ENCODE measurements at places on chromosomes 4 and X. TPM values are rescaled to one million over a fixed set of nuclear protein-coding genes. Genes with fewer than 3 reads are reported as not detected.
A peak's percentile ranks its signal among the peaks of the same experiment; 100 is the strongest.

GRCh38 chrX:108250654-108251579 is 159.3 kb downstream of the ATG4A start:
- no peak for DNase-seq
- no peaks in the 10 kb centered on the region for H3K4me1 ChIP-seq
- peaks cover 2% of the 10 kb centered on the region for H3K27me3 ChIP-seq
- H3K36me3 ChIP-seq = no peaks in the 10 kb centered on the region
- H3K27ac ChIP-seq = no peak overlapping the region
- H3K4me3 ChIP-seq = no peak overlapping the region

- no peak overlapping the region for H3K4me3 ChIP-seq
- no peaks in the 10 kb centered on the region for H3K36me3 ChIP-seq
- no peak for DNase-seq
- H3K27me3 ChIP-seq = no peaks in the 10 kb centered on the region
- H3K4me1 ChIP-seq = no peaks in the 10 kb centered on the region
Observed at GRCh38 chr4:73335679-73336078, 68.4 kb upstream of the ALB start.

PDGFC gene
- not detected for total RNA-seq

DNA sequence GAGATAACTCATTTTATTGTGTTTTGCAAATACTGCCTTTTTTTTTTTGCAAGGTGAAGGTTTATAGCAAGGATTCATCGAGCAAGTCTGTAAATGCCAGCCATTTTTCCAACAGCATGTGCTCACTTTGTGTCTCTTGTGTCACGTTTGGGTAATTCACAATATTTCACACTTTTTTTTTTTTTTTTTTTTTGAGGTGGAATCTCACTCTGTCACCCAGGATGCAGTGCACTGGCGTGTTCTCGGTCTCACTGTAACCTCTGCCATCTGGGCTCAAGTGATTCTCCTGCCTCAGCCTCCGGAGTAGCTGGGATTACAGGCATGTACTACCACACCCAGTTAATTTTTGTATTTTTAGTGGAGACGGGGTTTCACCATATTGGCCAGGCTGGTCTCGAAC is 1.9 kb downstream of the RNF4 start:
- peaks cover 33% of the 10 kb centered on the region for H3K4me1 ChIP-seq
- no peak for DNase-seq
- peaks cover 37% of the 10 kb centered on the region for H3K36me3 ChIP-seq
- H3K4me3 ChIP-seq = peak overlapping the region; percentile 95
- H3K27ac ChIP-seq = peak overlapping the region; percentile 96

FAT4 gene
- total RNA-seq = not detected

GRCh38 chr4:118221227-118221800 is 131.5 kb downstream of the PRSS12 start:
- H3K27me3 ChIP-seq = peaks cover 3% of the 10 kb centered on the region
- no peak for DNase-seq
- no peak overlapping the region for H3K27ac ChIP-seq
- H3K4me1 ChIP-seq = no peaks in the 10 kb centered on the region
- no peak overlapping the region for H3K4me3 ChIP-seq

DNA sequence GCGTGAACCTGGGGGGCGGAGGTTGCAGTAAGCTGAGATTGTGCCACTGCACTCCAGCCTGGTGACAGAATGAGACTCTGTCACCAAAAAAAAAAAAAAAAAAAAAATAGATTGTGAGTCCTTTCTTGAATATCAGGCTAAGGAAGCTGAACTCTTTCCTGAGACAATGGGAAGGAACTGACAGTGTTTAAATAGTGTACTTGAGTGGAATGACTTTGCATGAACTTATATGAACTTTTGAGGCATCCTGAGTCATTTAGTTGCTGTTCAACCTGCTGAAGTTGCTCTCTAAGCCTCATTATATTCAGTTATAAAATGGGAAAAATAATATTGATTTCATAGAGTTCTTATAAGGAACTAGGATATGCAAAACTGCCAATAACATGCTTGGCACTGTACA is 79.3 kb upstream of the LIMCH1 start:
- H3K27ac ChIP-seq = no peak overlapping the region
- H3K4me1 ChIP-seq = no peaks in the 10 kb centered on the region
- H3K36me3 ChIP-seq = no peaks in the 10 kb centered on the region
- H3K4me3 ChIP-seq = no peak overlapping the region
- H3K27me3 ChIP-seq = peaks cover 4% of the 10 kb centered on the region
- DNase-seq = no peak

DNA sequence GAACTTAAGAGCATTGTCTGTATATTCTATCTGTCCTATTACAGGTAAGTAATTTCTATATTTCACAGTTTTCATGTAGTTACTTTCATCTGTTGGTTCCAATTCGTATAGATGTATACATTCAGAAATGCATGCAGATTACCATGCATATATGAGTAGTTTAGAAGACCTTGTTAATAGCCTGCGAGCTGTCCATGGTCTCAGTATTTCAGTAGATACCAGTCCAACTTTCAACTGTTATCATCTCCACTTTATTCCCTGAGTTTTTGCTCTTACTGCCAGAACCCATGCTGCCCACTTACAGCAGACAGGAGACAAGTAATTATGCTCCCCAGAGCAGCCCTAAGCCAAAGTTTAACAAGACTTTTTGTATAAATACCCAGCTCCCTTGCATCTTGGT is 37.7 kb downstream of the VEGFC start:
- H3K36me3 ChIP-seq = no peaks in the 10 kb centered on the region
- H3K27ac ChIP-seq = no peak overlapping the region
- DNase-seq = no peak

GRCh38 chr4:133112641-133113040 is 36.5 kb upstream of the PCDH10 start:
- H3K4me3 ChIP-seq = no peak overlapping the region
- H3K27me3 ChIP-seq = no peaks in the 10 kb centered on the region
- no peak for DNase-seq
- no peaks in the 10 kb centered on the region for H3K36me3 ChIP-seq
- H3K27ac ChIP-seq = no peak overlapping the region

GRCh38 chrX:44945736-44946135 is 72.7 kb downstream of the KDM6A start:
- H3K36me3 ChIP-seq = peaks cover 3% of the 10 kb centered on the region
- no peaks in the 10 kb centered on the region for H3K27me3 ChIP-seq
- DNase-seq = no peak
- peaks cover 13% of the 10 kb centered on the region for H3K4me1 ChIP-seq

SMARCA1 gene
- total RNA-seq = not detected

MAGIX gene
- total RNA-seq = 2.8 TPM

DNA sequence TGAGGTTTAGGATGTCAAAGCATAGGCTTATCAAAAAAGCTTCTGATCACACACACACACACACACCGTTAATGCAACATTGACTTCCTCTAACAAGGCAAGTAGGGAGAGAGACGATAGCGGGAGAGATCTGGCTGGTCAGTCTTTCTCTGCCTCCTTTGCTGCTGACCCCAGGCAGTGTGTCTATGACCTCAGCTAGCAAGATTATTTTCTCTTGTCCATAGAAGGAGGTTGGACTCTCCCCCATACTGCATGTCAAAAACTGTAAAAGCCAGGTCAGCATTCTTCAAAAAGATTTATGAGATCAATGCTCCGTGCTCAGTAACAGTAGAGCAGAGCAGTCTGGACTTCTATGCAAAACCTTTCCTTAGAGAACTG is 63.5 kb upstream of the PGM2 start:
- no peaks in the 10 kb centered on the region for H3K36me3 ChIP-seq
- DNase-seq = no peak
- H3K27ac ChIP-seq = no peak overlapping the region
- H3K4me3 ChIP-seq = no peak overlapping the region
- H3K4me1 ChIP-seq = peaks cover 18% of the 10 kb centered on the region

DNA sequence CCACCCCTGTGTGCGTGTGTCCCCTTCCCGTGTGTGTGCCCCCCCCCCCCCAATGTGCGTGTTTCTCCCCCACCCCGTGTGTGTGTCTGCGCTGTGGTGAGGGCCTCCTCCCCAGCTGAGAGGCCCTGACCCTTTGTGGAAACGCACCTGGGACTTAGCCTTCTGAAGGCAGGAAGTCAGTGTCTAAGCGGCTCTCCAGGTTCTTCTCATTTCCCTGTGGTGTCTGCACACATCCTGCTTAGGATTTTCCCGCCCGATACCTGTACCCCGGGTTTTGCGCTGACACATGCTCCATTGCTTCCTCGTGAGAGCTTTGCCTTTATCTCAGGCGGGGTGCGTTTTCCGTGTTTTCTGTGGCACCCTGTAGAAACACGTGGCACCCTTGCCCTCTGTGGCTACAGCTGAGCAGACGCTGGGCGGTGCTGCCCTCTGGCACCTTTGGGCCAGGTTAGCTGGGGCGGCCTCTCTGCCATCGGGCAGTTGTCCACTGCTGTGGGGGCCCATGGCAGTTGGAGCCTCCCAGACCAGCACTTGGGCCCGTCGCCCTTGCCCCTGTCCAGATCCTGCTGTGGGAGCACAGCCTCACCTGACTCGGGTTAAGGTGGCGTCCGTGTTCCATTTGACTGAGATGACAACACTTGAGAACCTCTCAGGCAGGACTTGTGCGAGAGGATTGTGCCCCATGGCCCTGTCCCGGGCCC is 26.3 kb downstream of the MAEA start:
- peak overlapping the region; percentile 82 for H3K27ac ChIP-seq
- peaks cover 17% of the 10 kb centered on the region for H3K4me1 ChIP-seq
- H3K4me3 ChIP-seq = no peak overlapping the region
- peaks cover 47% of the 10 kb centered on the region for H3K36me3 ChIP-seq
- no peak for DNase-seq

FAM9B gene
- total RNA-seq = not detected

DNA sequence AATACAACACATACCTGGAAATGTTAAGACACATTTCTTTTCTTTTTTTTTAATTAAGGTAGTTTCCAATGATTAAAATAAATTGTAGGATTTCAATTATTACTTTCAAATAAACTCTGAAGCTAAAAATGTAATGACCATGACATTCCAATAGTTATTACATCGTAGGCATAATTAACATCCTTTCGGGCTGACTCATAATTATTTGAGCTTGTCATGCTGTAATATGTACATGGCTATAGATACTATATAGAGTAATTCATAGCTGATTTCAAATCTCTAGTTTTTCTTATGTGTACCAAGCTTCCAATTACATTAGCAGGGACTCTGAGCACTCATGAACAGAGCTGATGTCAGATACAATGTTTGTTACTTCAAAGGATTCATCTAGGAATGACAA is 125.7 kb upstream of the GABRG1 start:
- no peaks in the 10 kb centered on the region for H3K27me3 ChIP-seq
- DNase-seq = no peak
- no peak overlapping the region for H3K27ac ChIP-seq

DNA sequence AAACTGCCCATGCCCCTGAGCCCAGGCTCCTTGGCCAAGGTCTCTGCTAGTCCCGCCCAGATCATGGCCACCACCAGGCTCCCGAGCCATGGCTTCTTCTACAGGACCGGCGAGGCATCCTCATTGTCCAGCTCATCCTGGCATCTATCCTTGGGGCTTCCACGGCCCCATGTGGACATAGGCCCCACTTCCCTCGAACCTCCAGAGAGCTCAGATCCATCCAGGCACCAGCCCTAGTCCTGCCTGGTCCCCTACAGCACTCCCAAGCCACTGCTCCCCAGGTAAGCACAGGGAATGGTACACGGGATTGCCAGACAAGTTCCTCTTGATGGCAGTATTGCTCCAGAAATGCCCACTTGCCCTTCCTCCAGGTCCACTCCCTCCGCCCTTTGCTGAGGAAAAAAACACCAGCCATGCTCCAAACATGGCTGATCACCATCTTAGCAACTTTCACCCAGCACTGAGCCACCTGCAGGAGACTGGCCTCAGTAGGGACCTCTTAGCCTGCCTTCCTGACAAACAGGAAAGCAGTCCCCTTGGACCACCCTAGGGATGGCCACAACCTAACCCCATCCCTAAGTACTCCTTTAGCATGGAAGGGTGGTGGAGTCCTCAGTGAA is 272.1 kb upstream of the AGTR2 start:
- no peak overlapping the region for H3K4me3 ChIP-seq
- no peak overlapping the region for H3K27ac ChIP-seq
- no peak for DNase-seq
- no peaks in the 10 kb centered on the region for H3K36me3 ChIP-seq
- no peaks in the 10 kb centered on the region for H3K4me1 ChIP-seq
- H3K27me3 ChIP-seq = no peaks in the 10 kb centered on the region

GRCh38 chr4:163395758-163396157 is 52.1 kb downstream of the NPY5R start:
- H3K36me3 ChIP-seq = no peaks in the 10 kb centered on the region
- no peak overlapping the region for H3K4me3 ChIP-seq
- no peak for DNase-seq
- H3K27me3 ChIP-seq = peaks cover 5% of the 10 kb centered on the region
- no peak overlapping the region for H3K27ac ChIP-seq
- no peaks in the 10 kb centered on the region for H3K4me1 ChIP-seq

- H3K4me3 ChIP-seq = no peak overlapping the region
- H3K27me3 ChIP-seq = peaks cover 4% of the 10 kb centered on the region
- H3K27ac ChIP-seq = no peak overlapping the region
- no peak for DNase-seq
- no peaks in the 10 kb centered on the region for H3K36me3 ChIP-seq
Observed at GRCh38 chr4:38621028-38621684, 42.8 kb upstream of the KLF3 start.

DRP2 gene
- total RNA-seq = 0.39 TPM

DNA sequence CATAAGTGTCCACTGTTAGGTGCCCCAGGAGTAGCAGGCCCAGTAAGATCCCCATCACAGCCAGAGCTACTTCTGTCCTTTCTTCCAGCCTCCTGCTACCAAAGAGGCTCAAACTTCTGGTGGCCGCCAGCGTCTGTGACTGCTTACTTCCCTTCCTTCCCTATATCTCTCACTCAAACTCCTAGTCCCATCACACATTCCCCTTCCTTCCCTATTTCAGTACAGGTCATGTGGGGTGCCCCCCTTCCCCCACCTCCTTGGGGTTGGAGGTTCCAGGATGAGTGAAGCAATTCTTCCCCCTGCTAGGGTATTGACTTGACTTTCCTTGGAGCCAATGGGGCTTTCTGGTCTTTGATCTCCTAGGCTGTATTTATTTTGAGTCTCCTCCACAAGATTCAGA is at the start of gene VSIG4:
VSIG4 (minus strand) TSS at position 137 of the 400 bp plus-strand sequence; CDS start at position 55, 82 bp downstream.
- no peaks in the 10 kb centered on the region for H3K36me3 ChIP-seq
- no peak within 1 kb of the TSS for H3K4me3 ChIP-seq
- no peaks in the 10 kb centered on the region for H3K27me3 ChIP-seq
- no peak within 1 kb of the TSS for H3K27ac ChIP-seq
- DNase-seq = no peak
- peaks cover 9% of the 10 kb centered on the region for H3K4me1 ChIP-seq

DNA sequence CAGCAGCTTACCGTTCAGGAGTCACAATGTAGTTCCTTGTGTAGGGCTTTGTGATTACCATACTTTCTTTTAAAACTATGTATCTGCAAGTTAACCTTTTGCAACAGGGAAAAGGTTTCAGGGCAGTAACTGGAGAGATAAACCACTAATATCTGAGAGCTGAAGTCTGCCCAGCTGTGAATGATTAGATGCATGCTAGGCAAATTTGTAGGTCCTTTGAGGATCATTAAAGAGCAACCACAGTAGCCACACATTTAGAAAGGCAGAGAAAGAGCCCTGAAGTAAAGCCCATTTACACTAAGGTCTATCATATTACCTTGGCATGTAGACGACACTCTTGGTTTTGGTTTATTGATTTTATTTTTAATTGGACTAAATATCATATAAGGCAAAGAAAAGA is 60.0 kb downstream of the ATP8A1 start:
- H3K4me3 ChIP-seq = no peak overlapping the region
- H3K4me1 ChIP-seq = no peaks in the 10 kb centered on the region
- DNase-seq = no peak

ZRSR2 gene
- 20.6 TPM for total RNA-seq

GRCh38 chr4:13089659-13089998 is 394.5 kb downstream of the RAB28 start:
- no peaks in the 10 kb centered on the region for H3K4me1 ChIP-seq
- H3K27me3 ChIP-seq = no peaks in the 10 kb centered on the region
- no peak overlapping the region for H3K4me3 ChIP-seq
- no peaks in the 10 kb centered on the region for H3K36me3 ChIP-seq
- no peak for DNase-seq

All from activated T-helper 1 cell treated with anti-CD3 and anti-CD28 coated beads, Interleukin-12 subunit alpha, Interleukin-12 subunit beta, Interleukin-2, Interleukin-4 antibody, amounts not matched to agents 30 ng/mL and 10 ng/mL and 1 ng/mL, durations not matched to agents 14 hours and 24 hours and 36 hours (primary cell).